DMS53 (cell line): ENCODE measurements at places on chromosomes 3 and 15.

DNA sequence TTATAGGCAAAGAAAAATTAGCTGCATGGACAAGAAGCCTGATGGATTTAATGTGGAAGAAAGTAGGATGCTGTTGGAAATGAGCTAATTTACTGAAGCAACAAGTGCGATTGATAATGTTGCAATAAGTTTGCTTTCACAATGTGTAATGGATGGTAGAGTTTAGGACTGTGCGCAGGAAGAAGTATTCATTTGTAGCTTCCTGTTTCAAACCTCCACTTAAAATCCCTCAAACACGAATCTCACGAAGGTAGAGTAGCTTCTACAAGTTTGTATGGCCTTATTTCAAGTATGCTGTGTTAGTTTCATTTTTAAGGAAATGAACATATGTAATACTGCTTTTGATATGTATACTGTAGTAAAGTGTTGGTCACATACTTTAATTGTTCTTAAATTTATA is 42.3 kb downstream of the KCNH8 start:
- peak; percentile 8 for DNase-seq

DNA sequence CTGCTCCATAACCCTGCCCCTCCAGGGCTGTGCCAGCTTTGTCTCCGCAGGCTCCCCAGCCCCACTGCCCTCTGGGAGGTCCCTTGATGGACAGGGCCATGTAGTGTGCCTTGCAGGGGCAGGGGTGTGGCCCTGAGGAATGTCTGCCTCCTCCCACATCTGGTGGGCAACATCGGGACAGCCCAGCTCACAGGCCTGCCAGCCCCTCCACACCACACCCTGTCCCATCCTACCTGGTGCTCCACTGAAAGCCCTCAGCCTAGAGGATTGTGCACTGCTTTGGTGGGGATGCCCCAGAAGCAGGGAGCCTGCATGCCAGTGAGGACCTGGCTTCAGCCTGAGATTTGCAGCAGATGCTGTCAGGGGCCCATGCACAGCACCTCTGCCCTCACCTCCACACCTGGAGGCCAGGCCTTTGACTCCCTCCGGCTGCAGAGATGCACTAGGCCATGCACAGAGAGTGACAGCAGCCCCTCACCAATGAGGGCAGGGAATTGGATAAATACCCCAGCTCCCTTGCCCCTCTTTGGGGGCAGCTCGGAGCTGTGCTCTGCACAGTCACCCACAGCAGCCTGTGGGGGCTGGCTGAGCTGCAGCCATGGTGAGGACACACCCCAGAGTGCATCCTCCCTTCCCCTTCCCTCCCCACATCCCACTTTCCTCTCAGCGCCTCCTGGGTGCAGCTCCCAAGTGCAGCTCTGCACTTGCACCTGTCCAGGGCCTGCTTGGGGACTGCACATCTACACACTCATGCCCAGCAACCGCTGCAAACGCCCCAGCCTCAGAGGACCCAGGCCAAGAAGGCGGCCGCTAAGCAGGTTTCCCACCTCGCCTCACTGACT is 2.7 kb downstream of the C3orf22 start:
- no peak for DNase-seq

- no peak for DNase-seq
These were observed 7.9 kb upstream of the RPLP1 start for GRCh38 chr15:69444686-69445085.

DNA sequence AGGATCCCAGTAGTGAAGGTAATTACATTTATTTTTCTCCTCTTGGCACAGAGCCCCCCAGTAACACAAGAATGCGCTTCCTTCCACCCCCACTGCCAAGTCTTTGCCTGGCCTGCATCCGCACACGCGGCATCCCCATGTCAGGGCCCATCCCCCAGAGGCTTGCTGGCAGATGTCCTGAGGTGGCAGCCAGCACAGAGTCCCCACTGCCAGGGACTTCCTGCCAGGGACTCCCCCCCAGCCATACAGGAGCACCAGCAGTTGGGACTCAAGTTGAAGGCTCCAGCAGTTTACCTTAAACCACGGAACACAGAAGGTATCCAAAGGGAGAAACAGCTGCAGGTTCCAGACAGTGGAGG is 41.0 kb downstream of the MEGF11 start:
- no peak for DNase-seq

GRCh38 chr15:59063042-59063441 is 41.9 kb upstream of the CCNB2 start:
- DNase-seq = no peak

DNA sequence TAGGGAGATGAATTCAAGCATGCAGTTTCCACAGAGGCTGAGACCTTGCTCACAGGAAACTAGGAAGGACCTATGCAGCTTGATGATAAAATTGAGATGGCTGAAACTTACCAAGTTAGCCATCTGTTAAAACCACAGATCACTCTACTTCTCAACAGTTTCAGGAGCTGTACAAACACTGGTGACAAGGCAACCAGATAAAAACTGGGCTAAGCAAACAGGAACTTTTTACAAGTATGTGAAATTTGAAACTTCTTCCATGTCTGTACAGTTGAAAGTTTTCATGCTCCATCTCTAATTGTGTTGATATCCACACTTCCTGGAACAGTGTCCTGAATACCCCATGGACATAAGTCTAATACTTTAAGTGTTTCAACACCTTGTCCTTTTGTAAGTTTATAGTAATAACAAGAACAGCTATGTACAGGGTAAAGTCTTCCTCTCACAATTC is 78.2 kb downstream of the FAIM start:
- peak; percentile 72 for DNase-seq

DNA sequence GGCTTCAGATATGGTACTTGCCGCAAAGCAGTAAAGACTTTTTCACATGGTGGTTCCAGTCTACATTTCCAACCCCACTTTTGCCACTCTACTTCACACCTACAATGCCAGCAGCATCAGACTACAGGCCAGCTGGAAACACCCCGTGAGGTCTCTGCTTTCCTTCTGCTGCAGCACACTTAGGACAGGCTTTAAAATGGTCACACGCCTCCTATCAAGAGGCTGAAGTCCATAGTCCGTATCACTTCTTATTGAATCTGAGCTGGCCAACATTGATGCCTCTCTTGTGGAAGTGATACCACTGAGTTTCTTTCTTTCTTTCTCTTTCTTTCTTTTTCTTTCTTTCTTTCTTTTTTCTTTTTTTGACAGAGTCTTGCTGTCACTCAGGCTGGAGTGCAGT is 59.8 kb downstream of the ZNF860 start:
- DNase-seq = no peak

DNA sequence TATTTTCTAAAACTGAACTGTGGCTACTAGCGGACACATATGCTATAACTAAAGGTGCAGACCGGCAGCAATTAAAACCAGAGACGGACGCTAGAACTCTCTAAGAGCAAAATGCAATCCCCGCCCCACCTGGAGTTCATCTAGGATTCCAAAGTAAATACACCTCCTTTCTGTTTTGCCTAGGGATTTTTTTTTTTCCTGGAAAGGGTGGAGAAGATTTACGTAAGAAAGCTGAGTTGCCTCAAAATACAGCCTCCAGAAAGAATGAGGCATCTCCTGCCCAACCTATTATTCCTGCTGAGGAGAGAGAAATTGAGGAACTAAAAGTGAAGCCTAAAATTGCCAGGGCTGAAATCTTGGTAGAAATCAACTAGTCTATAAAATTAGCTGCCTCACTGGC is 150.2 kb downstream of the TP63 start:
- no peak for DNase-seq

GRCh38 chr15:55999658-56000057 is 6.2 kb upstream of the NEDD4 start:
- no peak for DNase-seq

- DNase-seq = no peak
These were observed 155.7 kb downstream of the NEK10 start for GRCh38 chr3:27213450-27213849.

GRCh38 chr15:96264801-96265515 is 65.5 kb upstream of the NR2F2 start:
- DNase-seq = no peak

DNA sequence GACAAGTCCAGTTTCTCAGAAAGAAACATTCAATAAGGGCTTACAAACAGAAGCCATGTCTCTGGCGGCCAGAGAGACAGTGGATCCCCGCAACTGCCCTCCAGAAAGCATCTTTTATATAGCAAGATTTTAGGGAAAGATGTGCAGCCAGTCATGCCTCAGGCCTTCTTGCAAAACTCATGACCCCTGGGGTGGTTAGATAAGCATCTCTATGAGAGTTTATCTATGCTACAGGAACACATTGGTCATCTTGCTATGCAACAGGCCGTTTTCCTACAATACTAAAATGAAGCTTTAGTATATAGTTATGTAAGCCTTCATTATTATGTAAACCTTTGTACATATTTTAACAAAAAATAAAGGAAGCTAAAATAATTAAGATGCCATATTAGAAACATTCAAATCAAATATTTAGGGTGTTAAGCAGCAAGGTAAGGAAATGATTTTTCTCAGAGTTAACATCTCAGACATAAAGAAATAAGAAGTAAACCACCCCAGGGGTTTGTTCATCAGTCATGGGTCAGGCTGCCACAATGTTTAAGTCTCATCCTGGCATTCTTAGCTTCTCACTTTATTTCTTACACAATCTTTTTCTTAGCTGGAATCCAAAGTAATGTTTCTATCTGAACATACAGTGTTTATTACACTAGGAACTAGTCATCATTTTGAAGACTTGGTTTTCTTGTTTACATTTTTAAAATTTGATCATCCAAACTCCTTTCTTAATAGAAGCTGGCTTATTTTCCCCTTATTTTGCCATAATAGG is 6.3 kb upstream of the FSIP1 start:
- DNase-seq = no peak

DNA sequence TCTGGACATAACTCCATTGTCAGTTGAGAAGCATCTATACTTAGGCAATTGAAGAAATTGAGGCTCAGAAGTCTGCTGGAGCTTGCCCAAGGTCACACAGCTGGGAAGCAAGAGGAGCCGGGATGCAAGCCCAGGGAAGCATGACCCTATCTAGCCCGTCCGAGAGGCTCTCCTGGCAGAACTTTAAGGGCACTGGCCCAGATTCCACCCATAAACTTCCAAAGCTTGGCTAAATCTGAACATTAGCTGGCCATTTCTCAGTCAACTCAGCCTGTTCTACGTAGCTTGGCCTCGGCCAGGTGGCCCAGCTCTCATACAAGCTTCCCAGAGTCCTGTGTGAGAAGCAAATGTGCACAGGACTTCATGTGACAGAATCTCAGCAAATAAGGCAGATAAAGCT is 75.8 kb downstream of the LRIG1 start:
- DNase-seq = no peak

DNA sequence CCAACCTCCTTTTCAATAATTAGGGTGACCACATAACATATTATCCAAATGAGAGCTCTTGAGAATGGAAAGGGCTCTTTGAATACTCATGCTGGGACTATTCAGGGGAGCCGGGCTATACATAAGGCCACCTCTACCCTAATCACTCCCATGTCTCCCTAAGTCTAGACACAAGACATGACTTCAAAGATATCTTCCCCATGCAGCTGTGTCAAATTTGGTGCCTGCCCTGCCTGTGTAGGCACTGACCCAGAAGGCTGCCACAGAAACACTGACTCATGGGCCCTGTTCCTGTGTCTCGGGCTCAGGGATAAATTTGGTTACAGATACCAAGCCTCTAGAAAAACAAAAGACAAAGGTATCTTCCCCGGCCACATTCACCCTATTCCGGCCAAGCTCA is 70.3 kb downstream of the MYLK start:
- no peak for DNase-seq

DNA sequence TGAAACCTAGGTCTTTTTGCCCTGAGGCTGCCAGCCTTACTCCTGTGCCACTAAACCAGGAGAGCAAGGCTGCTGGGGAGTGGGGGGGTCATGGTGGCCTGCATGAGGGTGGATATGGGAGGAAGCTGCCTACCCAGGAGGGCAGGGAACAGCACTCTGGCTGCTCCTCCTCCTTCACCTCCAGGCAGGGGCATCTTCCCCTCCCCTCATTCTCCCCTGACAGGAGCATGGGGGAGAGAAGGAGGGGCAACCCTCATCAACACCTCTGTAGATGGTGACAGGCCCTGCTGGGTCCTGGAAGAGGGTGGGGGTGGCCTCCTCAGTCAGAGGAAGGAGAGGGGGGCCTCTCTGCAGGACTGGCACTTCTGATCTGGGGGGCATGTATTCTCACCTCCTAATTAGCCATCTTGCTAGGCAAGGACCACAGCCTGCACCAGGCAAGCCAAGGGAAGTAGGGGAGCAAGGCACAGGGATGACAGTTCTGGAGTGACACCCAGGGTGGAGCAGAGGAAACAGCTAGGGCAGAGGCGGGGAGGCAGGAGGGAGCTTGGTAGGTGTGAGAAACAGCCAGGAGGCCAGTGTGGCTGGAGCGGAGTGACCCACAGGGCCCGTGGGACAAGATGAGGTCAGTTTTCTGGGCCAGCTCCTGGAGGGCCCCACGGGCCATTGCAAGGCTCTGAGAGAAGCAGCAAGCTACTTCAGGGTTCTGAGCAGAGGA is 4.9 kb downstream of the CCDC33 start:
- peak; percentile 10 for DNase-seq

- no peak for DNase-seq
These were observed 188.7 kb upstream of the TBC1D5 start for GRCh38 chr3:17931131-17931530.

DNA sequence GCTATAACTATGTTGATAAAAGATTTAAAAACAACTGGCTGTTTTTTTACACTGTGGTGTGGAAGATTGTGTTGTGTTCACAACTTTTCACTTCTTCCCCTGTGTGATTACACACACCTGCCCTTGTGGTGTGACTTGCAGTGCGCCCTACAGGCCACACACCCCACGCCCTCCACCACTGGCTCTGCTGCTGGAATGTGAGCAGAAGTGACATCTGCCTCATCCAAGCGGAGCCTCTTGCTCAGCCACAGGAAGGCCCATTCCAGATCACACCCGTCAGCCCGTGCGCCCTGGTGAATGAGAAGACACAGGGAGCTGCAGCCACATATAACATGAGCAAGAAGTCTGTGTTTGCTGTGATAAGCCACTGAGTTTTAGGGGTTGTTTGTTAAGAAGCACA is 7.0 kb downstream of the CCR2 start:
- no peak for DNase-seq

GRCh38 chr3:102299125-102299877 is 135.5 kb upstream of the ZPLD1 start:
- no peak for DNase-seq

- DNase-seq = no peak
These were observed 42.1 kb downstream of the PPCDC start for GRCh38 chr15:75065467-75065850.

GRCh38 chr3:141452773-141453172 is 34.1 kb upstream of the RASA2 start:
- no peak for DNase-seq

- no peak for DNase-seq
These were observed 91.2 kb downstream of the EPHA3 start for GRCh38 chr3:89198591-89198990.

GRCh38 chr3:157463816-157464215 is 27.2 kb downstream of the PTX3 start:
- no peak for DNase-seq

DNA sequence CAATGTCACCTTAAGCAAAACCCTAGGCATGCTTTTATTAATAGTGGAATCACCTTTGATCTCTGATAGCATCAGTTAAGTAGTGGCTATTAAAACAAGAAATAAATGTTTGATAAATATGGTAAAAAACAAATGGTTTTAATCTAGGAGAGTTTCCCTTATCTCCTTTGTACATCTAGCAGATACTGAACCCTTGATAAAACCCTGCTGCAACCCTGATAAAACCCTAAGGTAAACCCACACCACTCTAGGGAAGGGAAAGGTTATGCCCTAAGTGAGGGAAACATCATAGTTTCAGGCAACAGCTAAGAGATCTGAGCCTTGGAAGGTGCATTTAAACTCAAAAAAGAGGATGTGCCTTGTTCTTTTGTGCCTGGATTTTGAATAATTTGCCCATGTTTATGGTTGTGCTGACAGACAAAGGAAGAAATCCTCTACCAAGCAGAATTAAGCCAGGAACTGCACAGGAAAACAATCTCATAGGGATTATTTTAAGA is 309.7 kb downstream of the FGF12 start:
- no peak for DNase-seq
